ENCODE measurements at places on chromosomes 1 and 21.

DNA sequence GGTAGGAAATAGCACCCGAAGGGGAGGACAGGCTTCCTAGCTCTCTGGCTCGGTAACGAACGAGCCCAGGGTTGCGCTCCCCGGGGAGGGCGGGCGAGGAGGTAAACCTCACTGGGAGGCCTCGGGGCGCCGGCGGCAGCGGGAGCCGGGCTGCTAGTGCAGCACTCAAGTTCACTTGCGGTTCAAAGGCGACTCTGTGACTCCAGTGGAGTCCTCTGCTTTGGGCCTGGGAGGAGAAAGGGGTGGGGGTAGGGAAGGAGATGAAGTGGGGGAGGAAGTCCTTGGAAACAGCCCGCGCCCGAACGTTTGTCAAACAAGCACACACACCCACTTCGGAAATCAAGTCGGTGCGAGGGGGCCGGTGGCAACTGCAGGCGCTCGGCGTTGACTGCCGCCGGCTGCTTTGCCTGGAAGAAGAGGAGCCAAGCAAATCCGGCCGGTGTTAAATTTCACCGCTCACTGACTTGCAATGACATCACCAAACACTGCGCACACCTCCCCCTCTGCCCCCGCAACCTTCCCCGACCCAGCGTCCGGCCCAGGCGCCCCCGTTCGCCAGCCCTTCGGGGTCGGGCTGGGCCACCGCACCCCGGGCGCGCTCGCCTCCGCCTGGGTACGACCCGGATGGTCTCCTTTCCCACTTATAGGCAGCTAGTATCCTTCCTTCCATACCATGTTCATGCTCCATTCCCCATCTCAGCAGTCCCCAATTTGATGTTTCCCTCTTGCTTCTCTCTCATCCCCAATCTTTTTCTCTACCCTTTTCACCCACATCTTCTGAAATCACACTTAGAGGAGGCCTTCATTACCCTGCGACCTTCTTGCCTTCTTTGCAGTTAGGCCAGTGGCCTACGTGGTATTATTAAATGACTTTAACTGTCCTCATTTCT is at the start of gene COL24A1:
Gene COL24A1, minus strand, starts transcription at position 207 of the 890 bp plus-strand sequence. CDS start 376 bp downstream, outside the sequence.
- peak; percentile 69 for DNase-seq

- no peak for DNase-seq
Measured at GRCh38 chr1:191963781-191964455, 194.3 kb upstream of the RGS18 start.

DNA sequence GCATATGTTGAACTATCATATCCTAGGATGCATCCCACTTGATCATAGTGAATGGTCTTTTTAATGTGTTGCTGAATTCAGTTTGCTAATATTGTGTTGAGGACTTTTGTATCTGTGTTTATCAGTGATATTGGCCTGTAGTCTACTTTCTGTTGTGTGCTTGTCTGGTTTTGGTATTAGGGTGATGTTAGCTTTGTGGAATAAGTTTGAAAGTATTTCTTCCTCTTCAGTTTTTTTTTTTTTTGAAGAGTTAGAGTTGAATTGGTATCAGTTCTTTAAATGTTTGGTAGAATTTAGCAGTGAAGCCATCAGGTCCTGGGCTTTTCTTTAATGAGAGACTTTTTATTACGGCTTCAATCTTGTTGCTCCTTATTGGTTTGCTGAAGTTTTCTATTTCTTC is 162.3 kb downstream of the VAV3 start:
- DNase-seq, result no peak

DNA sequence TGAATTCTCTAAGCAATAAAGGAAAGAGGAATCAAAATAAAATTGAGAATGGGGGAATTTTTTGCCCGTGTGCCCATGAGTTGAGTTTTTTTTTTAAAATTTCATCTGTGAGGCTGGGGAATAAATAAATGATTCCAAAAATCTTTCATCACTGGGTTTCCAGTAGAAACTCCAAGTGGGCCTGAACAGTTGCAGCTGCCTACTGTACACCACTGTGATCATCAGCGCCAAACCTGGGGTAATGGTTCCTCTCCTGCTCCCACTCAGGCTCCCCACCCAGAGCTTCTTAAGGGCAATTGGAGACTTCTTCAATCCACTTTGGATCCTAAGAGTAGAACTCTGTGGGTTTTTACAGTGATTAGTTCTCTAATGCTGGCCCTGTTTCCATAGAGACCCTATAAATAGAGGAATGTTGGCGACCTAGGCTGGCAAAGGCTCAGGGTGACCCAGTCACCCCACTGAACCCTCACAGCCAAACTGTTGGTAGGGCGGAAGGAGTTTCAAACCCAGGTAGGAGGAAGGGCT is 9.3 kb downstream of the TMCC2 start:
- no peak for DNase-seq

DNA sequence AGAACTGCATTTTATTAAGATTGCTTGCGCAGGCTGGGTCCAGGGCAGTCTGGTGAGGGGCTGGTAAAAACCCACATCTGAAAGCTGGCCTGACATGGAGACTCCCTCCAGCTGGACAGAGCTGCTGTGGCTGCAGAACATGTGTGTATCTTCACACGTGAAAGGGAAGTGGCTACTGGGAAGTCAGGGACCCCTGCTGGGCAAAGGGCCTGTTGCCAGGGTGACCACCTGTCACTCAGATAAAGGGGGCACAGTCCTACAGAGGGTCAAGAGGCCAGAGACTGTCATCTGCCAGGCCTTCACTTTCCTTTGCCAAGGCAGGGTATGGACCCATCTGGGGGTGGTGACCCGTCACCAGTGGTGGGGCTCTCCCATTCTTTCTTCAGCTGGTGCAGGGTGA is 17.5 kb downstream of the NKAIN1 start:
- no peak for DNase-seq

GRCh38 chr1:94342416-94342815 is 75.8 kb upstream of the ABCD3 start:
- no peak for DNase-seq

DNA sequence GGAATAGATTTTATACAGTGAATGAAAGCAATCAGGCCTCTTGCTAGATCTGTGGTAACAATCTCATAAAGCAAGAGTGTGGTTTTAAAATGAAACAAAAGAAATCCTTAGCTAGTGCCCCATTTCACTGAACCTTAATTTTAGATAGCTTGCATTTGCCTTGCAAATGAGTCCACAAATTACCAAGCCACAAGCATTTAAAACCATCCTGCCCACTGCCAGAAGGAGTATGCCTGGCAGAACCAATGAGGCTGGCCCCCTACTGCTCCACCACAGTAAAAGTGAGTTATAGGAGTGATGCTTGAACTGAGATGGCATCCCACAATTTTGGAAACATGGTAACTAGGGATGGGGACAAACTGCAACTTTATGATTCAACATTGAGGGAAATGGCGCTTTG is 206.4 kb upstream of the LMO4 start:
- DNase-seq, result no peak

All from NCI-H82 (cell line).